ENCODE measurements at places on chromosomes 1 and 21.

- no peak for DNase-seq
Observed at GRCh38 chr1:109197158-109198042, 16.3 kb upstream of the SARS1 start.

DNA sequence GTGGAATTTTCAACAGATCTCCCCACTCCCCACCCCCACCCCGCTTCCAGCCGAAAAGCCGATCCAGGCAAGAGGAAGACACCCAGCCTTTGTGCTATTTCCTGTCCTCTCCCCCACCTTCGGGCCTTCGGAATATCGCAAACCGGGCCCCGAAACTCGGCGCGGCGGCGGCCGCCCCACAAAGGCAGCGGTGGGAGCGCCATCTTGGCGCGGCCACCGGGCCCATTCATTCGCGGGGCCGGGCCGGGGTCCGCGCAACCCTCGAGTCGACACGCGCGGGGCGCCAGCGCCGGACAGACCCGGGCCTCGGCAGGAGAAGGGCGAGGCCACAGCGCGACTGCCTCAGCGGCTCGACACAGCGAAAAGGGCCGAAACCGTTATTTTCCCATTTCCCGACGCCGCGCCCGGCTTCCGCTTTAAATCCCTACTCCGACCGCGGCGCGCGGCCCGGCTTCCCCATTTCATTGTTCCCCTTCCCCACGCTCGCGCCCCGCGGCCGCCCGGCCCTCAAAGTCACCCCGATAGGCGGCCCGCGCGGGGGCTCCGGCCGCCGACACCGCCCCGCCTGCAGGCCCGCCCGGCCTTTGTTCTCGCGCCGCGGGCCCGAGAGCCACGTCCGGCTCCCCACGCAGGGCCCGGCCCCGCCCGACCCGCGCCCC lies 911 bp downstream of the GNB1 start:
- DNase-seq, result no peak

- DNase-seq, result no peak
Observed at GRCh38 chr1:234976861-234977680, 151.6 kb downstream of the TOMM20 start.

DNA sequence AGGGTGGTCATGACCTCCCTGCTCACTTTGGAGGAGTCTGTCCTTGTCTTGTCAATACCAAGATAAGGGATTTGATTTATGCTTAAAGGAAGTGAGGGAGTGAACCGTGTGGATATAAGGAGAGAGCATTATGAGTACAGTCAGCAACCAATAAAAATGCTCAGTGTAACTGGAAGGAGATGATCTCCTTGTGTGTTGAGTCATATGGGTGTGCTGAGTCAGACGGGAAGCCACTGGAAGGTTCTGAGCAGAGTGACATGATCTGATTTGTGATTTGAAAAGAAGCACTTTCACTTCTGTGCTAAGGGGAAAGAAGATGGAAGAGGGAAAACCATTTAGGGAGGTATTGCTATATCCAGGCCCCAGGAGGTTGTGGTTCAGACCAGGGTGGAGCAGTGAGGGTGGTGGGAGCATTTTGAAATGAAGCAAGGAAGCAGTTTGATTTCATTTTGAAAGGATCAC lies 2.5 kb upstream of the BCL10 start:
- DNase-seq, result no peak

DNA sequence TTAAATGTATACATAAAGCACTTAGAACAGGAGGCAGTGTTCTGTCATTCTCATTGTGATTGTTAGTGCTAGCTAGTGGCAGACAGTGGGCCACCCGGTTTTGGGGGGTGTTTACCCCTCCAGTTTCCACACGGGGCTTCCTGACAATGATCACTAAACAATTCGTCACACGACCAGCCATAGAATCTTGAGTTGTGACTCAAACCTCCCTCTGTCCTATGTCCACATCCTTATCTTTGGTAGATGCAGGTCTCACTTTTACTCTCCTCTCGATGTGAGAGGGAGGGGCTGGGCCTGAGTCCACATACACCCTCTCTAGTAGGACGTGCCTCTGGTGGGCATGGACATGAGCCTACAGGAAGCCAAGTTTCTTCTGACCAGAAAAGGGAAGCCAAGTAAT lies 92.6 kb upstream of the SSX2IP start:
- no peak for DNase-seq

- no peak for DNase-seq
Observed at GRCh38 chr1:93322349-93322748, 23.4 kb upstream of the DR1 start.

DNA sequence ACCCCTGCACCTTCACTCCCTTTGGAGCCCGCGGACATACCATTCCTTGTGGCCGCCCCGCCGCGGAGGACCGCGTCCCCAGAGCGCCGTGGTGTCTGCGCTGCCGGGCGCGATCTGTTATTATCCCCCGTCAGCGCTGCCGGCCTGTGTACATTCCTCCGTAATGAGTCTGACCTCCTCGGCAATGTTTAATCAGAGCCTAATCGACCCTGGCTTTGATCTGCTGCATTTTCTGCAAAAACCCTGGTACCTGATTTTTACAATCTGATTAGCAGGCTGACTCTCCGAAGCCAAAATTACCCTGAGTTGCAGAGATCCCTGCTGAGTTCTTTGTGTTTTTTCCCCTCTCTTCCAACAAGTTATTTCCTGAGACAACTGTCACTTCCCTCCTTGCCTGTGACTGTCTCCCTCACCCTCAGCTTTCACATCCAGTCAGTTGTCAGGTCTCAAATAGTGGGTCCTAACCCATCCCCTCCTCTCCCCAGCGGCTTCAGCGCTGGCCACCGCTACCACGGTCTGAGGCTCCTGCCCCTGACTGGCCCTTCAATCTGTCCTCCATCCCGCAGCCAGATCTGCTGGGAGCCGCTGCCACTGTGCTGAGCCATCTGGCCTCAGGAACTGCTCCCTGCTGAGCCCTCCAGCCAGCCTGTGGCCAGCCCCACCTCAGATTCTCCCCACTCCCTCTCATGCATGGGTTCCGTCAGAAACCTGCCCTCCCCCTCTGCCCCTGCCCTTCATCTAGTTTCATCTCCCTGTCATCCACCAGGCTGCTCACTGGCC lies 53.5 kb downstream of the GLIS1 start:
- DNase-seq, result no peak

DNA sequence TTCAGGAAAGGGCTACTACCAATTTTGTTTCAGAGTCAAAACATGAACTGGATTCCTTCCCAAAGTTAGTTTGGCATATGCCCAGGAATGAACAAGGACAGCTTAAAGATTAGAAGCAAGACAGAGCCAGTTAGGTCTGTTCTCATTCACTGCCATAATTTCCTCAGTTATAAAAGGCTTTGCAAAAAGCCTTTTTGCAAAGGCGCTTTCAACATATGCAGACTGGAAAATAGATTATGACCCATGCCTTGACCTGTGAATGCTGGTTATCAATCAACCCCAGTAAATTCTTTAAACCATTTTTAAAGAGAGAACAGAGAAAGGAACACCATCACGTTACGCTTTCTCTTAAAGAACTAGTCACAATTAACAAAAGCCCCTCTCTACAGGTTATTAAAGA lies 1.7 kb upstream of the FRRS1 start:
- DNase-seq, result no peak

GRCh38 chr1:108208724-108209446 lies 8.7 kb upstream of the SLC25A24 start:
- no peak for DNase-seq

DNA sequence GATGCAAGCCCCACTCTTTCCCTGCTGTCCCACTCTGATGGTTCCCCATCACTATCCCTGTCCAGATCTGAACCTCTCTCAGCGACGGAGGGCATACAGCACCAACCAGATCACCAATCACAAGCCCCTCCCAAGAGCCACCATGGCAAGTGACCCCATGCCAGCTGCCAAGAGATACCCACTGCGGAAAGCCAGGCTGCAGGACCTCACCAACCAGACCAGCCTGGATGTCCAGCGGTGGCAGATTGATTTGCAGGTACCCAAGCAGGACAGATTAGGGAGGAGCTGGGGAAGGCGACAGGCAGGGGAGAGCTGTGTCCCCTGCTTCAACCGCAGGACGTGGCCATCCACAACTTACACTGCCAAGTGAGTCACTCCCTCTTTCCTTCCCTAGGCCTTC lies 46.9 kb downstream of the VWA5B1 start:
- DNase-seq, result no peak

- no peak for DNase-seq
Observed at GRCh38 chr1:81571946-81572345, 228.8 kb upstream of the ADGRL2 start.

GRCh38 chr1:160129558-160129957 lies 14.0 kb downstream of the ATP1A2 start:
- DNase-seq, result no peak

DNA sequence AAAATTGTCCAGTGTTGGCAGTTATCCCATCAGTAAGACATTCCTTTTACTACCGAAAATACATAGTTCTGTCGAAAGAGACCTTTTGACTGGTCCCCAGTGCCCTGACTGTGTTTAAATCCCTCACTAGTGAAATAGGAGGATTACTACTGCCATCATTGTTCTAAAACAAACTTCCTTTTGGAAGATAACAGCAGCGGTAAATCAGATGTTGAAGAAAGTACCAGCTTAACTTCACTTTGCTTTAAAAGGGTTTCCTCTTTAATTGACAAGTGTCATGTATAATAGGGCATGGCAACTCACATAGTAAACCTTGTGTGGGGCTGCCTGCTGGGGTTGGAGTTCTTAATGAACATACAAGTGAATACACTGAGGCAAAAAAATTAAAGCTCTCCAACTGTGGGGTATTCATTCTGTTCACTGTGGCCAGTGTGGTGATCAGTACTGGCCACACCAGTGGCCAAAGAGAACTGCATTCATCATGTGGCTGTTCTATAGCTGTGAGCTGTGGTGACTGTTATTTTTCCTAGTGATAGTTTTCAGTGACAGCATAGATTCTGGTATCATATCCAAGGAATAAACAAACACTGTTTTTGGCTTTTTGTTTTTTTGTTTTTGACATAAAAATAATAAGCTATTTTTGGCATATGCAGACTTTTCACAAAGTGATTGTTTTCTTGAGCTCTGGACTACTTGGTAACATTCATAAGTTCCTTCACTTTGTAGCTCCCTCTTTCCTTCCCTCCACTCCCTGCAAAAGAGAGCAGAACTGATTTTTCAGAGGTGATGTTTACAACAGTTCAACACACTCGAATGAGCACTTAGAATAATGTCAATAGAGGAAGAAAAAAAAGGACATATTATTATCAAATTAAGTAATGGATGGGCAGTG lies 74.5 kb downstream of the NFIA start:
- DNase-seq, result no peak

- DNase-seq, result no peak
Observed at GRCh38 chr1:27301582-27302199, 20.3 kb upstream of the TMEM222 start.

DNA sequence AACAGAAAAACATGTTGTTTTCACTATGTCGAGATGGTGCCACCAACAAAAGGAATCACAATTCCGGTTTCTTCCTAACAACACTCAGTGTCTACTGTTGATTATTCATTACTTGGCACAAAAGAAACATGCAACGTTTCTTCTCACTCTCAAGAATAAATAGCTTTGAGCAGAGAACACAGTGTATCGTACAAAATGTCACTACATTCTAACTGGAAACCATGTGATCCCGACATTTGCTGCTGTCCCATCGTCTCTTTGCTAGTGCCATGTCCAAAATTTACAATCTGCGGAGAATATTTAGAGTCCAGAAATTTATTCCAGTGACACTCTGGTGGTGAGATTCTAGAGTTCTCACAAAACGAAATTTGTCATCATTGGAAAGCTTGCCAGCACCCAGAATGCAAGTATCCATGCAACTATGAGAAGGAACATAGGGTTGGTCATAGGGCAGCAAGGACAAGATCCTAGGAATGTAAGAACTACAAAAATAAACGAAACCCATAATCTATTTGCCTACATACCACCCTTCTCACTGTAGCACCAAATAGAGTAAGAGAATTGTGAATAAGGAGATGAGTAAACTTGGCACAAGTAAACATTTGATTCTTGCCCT lies 505.1 kb downstream of the LTN1 start:
- no peak for DNase-seq
